CD4-positive, alpha-beta T cell treated with Interleukin-6 for 4 hours (primary cell): ENCODE measurements at places on chromosomes 13 and 19.

DNA sequence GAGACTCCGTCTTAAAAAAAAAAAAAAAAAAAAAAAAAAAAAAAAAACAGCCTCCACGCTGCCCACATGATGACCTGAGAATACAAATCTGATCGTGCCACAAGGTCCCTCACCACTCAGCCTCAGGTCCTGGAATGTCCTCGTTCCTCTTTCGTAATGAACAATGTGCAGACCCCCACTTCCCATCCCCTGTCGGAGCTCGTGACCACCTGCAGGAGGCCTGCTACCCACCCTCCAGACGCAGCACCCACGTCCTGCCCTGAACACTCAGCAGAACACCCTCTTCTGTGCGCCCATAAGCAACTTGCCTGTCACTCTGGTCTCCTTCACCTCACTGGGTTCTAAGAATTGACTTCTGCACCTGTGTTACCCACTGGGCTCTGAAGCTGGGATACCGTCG lies 166.4 kb downstream of the KATNAL1 start:
- DNase-seq = no peak

DNA sequence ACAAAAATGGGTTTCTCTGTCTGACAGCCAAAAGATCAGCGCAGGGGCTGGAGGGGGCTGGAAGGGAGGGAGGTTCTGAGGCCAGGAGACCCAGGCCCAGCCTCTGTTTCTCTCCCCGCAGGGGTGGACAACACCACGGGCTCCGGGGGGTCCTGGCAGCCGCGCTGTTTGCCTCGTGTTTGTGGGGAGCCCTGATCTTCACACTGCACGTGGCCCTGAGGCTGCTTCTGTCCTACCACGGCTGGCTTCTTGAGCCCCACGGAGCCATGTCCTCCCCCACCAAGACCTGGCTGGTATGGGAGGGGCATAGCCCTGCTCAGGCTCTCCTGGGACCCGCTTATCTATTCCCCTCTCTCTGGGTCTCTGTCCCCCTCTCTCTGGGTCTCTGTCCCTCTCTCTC lies 9.6 kb downstream of the CPT1C start:
- DNase-seq = no peak

GRCh38 chr13:63731896-63732295 lies 2316.2 kb upstream of the PCDH20 start:
- no peak for DNase-seq

DNA sequence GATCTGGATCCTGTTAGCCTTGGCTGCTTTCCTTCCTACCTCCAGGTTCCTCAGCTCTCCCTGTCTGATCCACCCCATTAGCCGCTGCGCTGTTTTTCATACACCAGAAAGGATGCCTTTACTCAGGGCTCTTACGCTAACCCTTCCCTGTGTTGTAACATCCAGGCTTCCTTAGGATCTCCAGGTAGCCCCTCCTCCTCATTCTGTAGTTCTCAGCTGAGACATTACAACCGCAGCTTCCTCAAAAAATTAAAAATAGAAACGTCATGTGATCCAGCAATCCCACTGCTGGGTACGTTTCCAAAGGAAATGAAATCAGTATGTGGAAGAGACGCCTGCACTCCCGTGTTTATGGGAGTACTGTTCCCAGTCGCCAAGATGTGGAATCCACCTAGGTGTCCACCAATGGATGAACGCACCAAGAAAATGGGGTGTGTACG lies 18.4 kb upstream of the MYADM start:
- DNase-seq = no peak

GRCh38 chr19:30896554-30896953 lies 452.7 kb downstream of the TSHZ3 start:
- DNase-seq = no peak

DNA sequence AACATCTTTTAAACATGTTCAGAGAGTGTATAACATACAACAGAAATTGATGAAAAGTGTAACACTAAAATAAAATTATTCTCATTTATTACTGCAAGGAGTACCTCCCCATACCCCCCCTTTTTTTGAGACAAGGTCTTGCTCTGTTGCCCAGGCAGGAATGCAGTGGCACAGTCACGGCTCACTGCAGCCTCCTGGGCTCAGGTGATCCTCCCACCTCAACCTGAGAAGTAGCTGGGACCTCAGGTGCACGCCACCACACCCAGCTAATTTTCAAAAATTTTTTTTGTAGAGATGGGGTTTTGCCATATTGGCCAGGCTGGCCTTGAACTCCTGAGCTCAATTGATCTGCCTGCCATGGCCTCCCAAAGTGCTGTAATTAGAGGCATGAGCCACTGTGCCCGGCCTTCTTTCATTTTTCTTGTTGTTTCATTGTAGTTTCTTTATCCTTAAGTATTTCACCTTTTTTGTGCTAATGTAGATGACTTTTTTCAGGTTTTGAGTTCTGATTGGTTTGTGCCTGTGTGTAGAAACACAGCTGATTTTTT lies 28.3 kb downstream of the GATAD2A start:
- no peak for DNase-seq

GRCh38 chr13:59970847-59971246 lies 192.9 kb downstream of the DIAPH3 start:
- no peak for DNase-seq

- no peak for DNase-seq
These were observed 750 bp upstream of the AMH start for GRCh38 chr19:2248136-2249009.

GRCh38 chr19:31749231-31749630 lies 400.0 kb upstream of the TSHZ3 start:
- no peak for DNase-seq

GRCh38 chr19:2477732-2478191 lies 1.8 kb downstream of the GADD45B start:
- DNase-seq = peak; percentile 22
